ENCODE measurements at places on chromosomes 7 and 10.
A peak's percentile ranks its signal among the peaks of the same experiment; 100 is the strongest.

DNA sequence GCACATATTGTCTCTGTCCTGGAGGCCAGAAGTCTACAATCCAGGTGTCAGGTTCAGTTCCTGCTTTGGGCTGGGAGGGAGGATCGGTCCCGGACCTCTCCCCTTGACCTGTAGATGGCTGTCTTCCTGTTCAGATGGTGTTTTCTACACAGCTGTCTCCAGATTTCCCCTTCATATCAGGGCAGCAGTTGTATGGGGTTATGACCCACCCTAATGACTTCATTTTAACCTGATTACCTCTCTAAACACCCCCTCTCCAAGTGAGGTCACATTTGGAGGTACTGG is 38.7 kb downstream of the ZNF467 start:
- DNase-seq, result no peak

- DNase-seq, result no peak
Observed at GRCh38 chr10:3613318-3613717, 171.7 kb downstream of the KLF6 start.

DNA sequence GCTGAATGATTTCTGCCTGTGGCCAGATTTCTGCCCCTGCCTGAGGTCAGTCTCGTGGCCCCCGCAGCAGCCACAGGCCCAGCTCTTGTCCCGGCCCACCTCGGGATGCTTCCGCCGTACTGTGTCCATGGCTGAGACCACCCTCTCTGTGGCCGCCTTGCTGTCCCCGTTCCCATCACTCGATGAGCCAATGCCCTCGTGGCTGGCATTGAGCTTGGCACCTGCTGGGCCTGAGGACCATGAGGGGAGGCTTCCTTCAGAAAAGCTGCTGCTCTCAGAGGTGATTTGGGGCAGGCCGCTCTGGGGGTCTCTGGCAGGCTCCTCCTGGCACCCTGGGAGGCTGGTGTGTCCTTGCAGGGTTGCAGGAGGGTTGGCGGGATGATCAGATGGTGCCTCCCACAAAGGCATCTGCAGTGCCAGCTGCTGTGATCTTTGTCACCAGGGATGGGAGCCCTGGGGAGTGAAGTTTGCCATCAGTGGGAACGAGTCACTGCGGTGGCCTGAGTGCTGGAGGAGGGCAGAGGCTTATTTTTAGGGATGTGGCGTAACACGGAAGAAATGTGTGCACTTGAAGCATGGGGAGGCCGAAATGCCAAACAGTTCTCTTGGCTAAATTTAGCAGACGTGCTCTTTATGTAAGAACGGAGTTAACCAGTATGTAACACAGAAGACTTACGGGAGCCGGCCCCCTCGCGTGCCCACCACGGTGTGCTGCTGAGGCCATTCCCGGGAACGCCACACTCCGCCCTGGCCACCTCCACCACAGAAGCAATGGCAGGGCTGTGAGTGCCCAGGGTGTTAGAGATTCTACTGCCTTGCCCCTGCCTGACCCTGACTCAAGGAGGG is 47.7 kb downstream of the VIPR2 start:
- peak; percentile 33 for DNase-seq

DNA sequence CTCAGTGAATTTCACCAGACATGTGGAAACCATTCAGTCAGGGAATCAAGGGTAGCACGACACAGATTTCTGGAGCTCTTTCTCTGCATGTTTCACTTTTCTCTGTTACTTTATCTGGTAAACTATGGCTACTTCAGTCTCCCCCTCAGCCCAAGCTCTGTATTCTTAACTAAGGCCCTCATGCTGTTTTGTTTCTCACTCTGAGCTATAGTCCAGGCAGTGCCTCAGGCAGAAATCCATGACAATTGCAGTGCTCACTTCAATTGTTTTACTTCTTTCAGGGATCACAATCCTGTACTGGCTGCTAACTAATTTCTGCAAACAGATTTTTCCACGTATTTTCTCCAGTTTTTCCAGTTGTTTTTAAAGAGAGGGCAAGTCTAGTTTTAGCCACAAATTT is 1599.9 kb upstream of the LRRTM3 start:
- no peak for DNase-seq

DNA sequence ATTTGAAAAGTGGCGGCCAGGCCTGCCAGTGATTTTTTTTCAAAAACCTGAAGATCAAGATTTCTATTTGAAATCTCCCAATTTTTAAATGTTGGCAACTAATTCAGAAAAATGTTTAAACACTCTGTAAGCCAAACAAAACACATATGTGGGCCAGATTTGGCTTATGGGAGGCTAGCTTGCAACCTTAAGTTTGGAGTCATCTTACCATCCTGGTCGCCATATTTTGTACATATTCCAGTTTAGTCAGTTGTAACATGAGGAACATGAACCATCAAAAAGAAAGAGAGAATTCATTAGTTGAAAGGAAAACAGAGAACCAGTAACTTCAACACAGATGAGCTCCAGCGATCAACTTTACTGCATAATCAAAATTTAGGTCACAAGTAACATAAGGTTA is 115.4 kb downstream of the TMEM26 start:
- DNase-seq, result no peak

GRCh38 chr10:91360461-91360860 is 49.7 kb upstream of the HECTD2 start:
- DNase-seq, result no peak

DNA sequence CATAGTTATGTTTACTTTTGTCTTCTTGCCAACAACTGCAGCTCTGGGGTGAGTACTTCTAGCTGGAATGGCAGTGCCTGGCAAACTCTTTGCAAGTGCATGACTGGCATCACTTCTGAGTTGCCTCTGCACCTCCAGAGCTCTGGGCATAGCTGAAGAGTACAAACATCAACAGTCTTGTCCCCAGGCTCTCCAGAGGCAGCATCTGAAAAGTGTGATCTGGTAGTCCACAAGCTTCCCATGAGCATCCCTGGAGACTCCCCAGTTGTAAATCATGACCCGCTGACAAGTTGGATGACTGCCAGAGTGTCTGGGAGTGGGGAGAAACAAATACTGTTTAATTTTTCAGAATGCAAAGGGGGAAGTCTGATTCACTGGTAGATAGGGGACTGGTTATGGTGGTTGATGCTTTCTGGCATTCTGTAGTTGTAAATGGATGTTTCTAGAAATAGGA is 138.9 kb upstream of the CDK13 start:
- no peak for DNase-seq

DNA sequence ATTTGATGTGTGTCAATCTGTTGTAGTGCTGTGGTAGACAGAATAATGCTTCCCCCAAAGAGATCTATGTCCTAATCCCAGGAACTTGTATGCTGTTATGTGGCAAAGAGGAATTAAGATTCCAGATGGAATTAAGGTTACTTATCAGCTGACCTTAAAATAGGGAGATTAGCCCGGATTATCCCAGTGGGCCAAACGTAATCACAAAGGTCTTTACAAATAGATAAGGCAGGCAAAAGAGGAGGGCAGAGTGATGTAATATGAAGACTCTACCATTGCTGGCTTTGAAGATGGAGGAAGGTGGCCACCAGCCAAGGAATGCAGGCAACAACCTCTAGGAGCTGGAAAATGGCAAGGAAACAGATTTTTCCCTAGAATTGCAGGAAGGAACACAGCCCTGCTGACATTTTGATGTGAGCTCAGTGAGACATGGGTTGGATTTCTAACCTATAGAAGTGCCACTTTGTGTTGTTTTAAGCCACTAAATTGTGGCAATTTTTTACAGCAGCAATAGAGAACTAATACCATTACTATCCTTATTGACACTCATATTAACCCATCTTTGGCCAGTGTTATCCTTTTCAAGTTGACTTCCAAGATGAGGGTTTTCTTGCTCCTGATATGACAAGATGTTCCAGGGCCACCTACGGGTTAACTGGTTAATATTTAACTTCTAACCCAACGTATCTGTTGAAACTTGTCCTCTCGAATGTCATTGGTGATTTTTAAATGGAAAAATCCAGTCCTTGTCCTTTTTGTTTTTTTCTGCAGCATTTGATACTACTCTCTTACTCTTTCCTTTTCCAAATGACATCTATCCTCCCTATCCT is 29.3 kb downstream of the CYCS start:
- DNase-seq, result no peak

DNA sequence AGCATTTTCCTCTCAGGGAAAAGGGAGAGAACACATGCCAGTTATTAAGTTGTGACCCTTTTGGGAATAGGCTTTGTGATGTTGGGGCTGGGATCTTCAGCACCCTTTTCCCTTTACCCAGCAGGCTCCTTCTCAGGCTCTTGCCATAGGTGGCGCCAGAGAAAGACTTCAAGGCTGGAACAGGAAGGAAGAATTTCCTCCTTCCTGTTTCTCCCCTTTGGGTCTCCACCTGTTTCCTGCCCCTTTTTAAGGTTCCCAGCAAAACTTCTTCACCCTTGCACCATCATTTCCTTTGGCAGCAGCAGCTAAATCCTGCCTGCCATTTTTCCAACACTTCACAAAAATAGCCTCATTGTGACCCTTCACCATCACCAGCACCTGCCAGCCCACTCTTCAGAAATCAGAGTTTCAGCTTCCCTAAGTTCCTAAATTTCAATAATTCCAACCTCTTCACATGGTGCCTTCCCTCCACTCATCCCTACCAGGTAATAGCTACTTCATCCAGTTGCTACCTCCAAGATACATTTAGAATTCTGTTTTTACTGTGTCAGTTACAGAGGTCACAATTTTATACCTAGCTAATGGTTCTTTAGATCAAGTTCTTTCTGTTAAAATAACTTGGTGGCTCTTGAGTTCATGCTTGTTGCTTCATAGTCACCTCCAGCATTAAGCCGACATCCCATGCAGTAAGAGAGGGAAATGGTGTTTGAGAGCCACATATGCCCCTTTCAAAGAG is 22.4 kb upstream of the FOXK1 start:
- no peak for DNase-seq

DNA sequence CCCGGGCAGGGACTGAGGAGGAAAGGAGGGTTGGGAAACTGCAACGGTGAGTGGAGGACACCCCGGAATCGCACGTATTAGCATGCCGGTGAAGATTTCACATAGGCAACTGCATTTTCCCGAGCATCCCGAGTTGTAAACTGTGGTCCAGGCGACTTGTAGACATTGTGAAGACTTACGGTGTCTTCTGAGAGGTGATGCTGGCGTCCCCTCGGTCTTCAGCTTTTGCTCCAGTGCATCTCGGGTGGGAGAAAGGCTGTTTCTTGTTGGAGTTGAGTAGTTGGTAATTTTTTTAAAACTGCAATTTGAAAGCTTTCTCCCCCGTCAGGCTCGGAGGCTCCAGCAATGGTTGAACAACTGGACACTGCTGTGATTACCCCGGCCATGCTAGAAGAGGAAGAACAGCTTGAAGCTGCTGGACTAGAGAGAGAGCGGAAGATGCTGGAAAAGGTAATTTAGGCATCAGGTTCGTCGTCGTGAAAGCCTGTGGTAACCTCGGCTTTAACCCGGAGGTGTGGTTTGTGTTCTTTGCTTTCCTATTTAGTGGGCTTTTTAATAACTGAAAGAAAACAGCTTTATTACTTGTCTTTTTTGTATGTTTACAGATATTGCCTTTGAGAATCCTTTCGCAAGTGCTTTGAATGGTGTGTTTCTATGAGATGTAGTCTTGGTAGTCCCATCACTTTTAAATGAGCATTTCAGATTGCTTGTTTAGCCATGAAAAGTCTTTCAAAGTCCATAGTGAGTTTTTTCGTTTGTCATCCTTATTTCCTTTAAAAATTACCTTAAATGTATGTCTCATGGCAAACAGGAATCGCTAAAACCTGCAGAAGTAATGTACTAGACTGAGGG is 687 bp downstream of the HELLS start:
- DNase-seq, result no peak

- no peak for DNase-seq
Observed at GRCh38 chr7:133795068-133795665, 332.0 kb upstream of the LRGUK start.
